ENCODE measurements at places on chromosomes 16 and 17.

GRCh38 chr17:17872547-17873345 lies 36.0 kb upstream of the SREBF1 start:
- no peak for DNase-seq

GRCh38 chr17:47733047-47733673 lies at the start of gene TBX21:
TSS of gene TBX21 (plus strand) at chr17:47733236. CDS start at chr17:47733455, 219 bp downstream.
- no peak for DNase-seq

GRCh38 chr17:50649042-50649908 lies 14.6 kb downstream of the ABCC3 start:
- DNase-seq: no peak

GRCh38 chr16:87740909-87741424 lies 24.8 kb downstream of the KLHDC4 start:
- DNase-seq: no peak

GRCh38 chr17:81053041-81053970 lies 18.4 kb downstream of the BAIAP2 start:
- no peak for DNase-seq

DNA sequence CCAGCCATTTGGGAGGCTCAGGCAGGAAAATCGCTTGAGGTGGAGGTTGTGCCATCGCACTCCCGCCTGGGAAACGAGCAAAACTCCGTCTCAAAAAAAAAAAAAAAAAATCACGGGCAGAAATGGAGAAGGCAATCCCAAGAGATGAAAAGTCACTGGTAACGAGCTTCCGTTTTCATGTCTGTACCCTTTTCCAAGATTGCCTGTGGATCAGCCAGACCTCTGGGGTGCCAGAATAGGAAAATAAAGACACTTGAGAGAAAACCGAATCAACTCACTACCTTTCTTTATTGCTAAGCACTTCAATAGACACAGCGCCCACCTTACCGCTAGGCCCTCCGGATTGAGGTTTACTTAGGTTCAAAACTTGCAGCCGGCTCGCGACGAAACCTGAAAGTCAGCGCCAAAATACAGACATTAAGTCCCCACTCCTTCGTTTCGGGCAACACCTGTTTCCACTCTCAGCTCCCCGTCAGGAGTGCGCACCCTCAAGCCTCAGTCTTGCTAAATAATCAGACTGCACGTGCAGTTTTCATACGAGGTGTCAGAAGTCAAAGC lies 970 bp upstream of the TRAF7 start:
- DNase-seq: no peak
